ENCODE measurements at places on chromosomes 16 and 17.

DNA sequence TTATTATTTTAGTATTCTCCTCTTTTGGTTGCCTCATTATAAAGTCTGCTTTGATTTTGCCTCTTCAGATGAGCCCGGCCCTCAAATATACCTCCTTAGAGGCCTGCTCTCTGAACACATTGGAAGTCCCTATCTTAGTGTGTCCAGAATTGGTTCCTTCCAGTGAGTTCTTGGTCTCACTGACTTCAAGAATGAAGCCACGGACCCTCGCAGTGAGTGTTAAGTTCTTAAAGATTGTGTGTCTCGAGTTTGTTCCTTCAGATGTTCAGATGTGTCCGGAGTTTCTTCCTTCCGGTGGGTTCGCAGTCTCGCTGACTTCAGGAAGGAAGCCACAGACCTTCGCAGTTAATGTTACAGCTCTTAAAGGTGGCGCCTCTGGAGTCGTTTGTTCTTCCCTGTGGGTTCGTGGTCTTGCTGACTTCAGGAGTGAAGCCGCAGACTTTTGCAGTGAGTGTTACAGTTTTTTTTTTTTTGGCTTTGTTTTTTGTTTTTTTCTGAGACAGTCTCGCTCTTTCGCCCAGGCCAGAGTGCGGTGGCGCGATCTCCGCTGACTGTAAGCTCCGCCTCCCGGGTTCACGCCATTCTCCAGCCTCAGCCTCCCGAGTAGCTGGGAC is 45.8 kb upstream of the NOS2 start:
- no peak for DNase-seq

DNA sequence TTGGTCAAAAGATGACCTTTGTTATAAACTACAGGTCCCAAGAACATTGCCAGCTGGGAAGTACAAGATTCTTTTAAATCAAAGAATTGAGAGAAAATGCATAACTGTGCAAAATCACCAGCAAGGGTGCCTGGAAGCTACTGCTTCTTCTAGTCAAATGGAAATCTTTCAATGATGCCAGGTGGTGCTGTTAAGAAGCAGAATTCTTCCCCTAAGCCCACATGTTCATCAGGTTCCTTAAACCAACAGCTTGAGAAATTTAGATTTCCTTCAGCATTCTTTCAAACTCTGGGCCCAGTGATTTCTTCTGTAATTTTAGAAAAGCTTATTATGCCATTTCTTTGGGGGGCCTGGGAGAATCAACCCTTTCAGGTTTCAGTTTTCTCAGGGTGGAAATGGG is 207.8 kb upstream of the WSCD1 start:
- no peak for DNase-seq

GRCh38 chr17:77741109-77741508 is 217.4 kb upstream of the TNRC6C start:
- no peak for DNase-seq

DNA sequence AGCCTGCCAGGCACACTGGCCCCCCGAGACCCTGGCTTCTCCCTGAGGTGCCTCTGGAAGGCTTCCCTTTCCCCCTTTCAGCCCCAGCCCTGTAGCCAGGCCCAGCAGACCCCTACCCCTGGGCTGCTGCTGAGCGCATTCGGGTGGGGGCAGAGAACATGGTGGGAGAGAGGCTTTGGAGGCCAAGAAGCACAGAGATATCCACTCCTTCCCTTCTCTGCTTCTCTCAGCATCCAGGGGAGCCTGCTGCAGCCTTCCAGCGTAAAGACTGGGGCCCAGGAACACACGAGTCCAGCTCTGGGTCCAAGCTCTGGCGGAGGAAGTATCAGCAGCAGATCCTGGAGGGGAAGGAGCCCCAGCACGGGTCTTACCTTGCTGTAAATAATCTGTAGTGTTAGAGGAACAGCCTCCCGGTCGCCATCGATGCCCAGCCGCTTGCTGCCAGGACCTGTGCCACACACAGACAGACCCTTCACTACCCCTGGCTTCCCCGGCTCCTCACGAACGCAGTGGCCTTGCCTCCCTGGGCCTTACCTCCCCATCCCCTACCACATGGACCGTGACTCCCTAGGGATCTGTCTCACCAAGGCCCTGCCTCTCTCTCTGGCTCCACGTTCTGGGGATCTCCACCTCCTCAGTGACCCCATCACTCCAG is 17.0 kb upstream of the PIK3R6 start:
- DNase-seq: no peak

DNA sequence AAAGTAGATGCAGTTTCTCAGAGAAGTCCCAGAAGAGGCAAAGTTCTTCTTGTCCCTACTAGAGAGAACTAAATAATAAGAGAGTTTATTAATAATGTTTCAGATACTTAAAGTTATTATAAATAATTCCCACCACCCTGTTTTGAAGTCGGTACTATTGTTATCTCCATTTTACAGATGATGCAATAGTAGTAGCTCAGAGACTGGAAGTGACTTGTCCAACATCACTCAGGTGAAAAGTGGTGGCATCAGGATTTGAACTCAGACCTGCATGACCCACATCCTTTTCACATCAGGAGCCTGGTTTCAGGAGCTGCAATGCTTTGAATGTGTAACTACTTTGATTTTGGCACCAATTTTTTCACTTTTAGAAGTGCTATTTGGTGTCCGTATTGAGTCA is 52.7 kb downstream of the GPR139 start:
- no peak for DNase-seq

Data from A549 (cell line).